ENCODE measurements at places on chromosomes 11 and 22.

- no peak for DNase-seq
Observed at GRCh38 chr11:109521571-109522086, 99.6 kb downstream of the C11orf87 start.

GRCh38 chr11:110968348-110969062, 256.3 kb upstream of the ARHGAP20 start:
- DNase-seq = no peak

GRCh38 chr11:124869856-124870387, 4.7 kb downstream of the ROBO3 start:
- no peak for DNase-seq

DNA sequence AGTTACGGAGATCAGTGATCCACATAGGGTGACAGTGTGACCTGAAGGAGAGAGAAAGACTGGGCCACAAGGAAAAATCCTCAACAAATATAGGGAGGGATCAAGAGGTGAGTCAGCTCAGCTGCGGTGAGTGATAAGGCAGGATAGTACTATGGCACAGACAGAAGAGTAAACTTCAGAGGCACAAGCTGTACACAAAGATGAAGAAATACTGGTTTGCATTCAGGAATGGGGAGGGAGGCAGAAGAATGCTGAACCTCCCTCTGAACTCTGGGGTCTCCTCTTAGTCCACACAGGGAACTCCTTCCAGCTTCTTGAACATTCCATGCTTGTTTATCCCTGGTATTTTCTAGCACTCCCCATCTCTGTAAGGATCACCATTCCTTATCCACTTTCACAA, 162.7 kb downstream of the BARX2 start:
- no peak for DNase-seq

GRCh38 chr22:39470451-39471291, 13.9 kb downstream of the MGAT3 start:
- DNase-seq = no peak

DNA sequence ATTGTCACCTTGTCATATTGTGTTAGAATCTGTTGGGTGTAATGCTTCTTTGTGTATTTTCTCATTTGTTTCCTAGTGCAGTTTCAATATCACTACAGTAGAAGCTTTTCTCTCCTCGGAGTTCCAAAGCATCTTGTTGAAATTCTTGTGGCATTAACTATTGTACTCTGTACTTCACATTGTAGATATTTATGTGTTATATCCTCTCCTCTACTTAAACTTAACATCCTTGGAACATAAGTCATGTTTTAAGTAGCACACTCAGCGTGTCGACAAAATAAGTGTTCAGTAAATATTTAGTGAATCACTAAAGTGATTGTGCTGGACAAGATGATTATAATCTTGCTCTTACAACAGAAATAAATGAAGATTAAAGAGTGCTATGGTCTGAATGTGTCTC, 201.7 kb downstream of the ARHGAP42 start:
- no peak for DNase-seq

DNA sequence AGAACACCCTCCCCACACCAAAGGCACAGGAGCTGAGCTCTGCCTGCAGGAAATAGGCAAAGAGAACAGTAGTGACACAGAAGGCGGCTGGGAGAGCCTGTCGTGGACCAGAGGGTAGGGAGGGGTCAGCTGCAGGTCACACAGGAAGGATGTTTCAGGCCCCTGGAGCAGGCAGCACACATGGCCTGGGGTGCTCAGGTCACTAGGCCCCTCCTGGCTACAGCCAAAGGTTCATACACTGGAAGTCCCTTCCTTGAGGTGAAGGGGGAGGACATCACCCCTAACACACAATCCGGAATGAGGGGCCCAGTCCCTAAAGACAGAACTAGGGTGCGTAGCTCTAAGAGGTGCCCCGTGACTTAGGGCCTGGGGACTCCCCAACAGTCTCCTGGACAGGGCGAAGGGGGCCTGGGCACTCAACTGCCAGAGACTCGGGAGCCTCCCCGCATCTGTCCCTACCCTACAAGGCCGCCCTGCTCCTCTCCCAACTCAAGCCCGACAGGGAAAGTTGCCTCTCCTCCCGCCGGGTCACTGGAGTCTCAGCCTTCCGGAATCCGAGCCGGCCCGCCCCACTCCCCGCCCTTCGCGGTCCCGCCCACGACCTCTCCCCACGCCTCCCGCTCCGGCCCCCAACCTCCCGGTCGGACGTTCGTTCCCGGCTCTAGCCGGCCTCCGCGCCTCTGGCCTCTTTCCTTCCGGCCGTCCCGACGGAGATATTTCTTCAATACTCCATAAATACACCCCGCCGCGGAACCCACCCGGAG, at the start of gene CYB5R2:
CYB5R2 (minus strand) TSS at position 541 of the 764 bp plus-strand sequence. CDS start 675 bp downstream, outside the sequence.
- DNase-seq = peak; percentile 23

DNA sequence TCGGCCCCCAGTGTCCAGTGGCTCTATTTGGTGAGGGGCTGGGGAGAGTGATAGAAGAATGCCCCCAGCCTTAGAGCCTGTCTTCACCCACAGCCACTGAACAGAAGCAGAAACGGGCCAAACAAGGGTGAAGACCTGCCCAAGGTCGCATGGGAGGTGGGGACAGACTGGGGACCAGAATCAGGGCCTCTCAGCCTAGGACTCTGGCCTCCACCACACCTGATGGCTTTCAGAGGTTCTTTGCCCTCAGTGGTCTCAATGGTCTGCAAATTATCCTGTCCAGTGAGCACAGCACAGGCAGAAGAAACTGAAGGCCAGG, 4.5 kb upstream of the MYRF start:
- no peak for DNase-seq

- DNase-seq = no peak
Observed at GRCh38 chr11:10728789-10729472, 22.1 kb upstream of the CTR9 start.

- no peak for DNase-seq
Observed at GRCh38 chr11:7319501-7319900, 67.8 kb downstream of the SYT9 start.

GRCh38 chr11:76600124-76600655, 70.4 kb downstream of the LRRC32 start:
- DNase-seq = no peak

DNA sequence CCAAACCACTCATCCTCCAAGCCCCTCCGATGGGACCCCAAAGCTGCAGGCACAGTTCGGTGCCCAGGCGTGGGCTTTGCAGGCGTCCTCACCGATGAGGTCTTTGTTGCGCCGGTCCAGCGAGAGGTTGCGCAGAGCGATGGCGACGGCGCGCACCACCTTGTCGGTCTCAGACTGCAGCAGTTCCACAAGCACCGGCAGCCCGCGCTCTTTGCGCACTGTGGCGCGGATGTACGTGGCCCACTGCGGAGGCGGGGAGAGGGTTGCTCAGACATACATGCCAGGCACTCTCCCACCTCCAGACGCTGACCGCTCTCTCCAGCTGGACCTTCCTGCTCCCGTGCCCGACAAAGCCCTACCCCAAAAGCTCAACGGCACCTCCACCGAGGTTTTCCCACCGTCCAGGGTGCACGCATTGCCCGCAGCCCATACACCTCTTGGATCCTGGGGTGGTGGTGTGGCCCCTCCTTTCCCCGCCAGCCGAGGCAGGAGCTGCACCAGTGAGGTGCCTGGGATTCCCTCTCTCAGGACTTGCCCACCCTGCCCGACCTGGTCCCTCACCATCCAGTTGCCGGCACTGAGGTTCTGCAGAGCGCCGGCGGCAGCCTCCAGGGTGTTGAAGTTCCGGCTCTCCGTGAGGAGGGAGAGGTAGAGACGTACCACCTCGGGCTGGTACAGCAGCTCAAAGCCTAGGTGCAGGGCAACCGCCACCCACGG, 32.1 kb upstream of the TXNRD2 start:
- no peak for DNase-seq

DNA sequence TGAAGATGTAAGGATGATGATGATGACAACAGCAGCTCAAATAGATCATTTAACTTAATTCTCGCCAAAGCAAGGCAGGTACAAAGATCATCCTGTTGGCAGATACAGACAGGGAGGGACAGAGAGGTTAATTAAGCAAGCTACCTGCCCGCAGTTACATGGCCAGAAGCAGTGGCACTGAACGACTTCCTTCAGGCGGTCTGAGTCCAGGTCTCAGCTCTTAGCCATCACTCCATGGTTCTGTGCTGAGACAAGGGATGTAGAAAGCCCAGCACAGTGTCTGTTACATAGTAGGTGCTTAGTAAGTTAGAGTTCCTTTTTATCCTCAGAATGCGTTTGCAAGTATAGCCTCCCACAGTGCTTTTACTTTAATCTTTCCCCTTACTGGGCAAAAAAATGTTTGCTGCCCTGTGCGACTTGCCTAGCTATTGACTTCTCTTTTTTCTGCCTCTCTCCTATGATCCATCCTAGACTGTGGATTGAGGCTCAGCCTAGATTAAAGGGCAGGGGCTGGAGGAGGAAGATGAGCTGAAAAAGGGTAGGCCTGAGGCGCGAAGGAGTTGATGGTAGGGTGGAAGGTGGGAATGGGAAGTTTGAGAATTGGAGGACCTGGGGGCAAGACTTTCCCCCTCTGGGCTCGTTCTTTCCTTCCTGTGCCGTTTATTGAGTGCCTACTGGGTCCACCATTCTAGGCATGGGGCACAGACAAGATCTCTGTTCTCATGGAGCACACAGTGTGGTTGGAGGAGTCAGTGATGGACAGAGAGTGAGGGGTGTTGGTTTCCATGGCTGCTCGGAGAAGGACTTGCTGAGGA, 108.2 kb upstream of the OR4B1 start:
- DNase-seq = no peak

DNA sequence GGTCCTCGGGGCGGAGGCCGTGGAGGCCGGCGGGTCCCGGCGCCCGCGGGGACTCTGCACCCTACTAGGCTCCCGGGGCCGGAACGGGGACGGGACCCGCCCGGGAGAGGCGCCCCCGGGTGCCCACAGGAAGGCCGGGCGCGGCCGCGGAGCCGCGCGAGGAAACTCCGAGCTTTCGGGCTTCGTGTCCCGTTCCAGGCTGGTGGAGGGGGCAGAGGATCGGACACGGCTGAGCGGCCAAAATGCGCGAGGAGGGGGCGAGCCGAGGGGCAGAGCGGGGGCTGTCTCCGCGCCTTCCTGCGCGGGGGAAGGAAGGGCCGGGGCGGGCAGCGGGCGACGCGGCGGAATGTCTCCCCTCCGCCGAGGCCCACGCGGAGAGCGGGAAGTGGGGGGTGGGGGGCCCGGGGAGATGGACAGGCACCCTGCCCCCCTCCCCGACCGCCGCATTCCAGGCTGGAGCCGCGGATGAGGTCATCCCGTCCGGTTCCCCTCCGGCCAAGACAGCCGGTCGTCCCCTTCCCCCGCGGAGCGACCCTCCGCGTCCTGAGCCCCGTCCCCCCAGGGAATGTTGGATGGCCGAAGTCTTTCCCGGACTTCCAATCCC, 430 bp downstream of the CDC42EP1 start:
- DNase-seq = no peak

GRCh38 chr11:130124096-130124495, 35.5 kb upstream of the ST14 start:
- no peak for DNase-seq

DNA sequence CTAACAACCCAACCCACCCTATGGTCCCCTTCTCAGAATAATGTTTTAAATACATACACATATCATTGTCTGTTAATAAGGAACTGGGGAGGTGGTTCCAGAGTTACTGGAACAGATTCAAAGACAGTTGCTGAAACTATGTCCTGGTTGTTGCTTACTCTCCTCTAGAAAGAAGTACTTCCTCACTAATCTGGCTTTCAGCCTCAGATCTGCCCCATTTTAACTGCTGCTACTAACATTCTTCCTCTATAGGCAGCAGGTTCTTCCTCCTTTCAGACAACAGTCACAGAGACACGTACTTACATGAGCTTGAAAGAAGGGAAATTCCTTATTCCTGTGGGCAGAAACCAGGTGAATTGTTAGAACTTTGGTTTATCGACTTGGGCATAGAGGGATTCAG, 8.1 kb upstream of the NEU3 start:
- DNase-seq = no peak

- no peak for DNase-seq
Observed at GRCh38 chr11:104630352-104630751, 267.9 kb downstream of the CASP12 start.

- no peak for DNase-seq
Observed at GRCh38 chr22:18111759-18112330, 1.2 kb downstream of the TUBA8 start.

- no peak for DNase-seq
Observed at GRCh38 chr11:134498326-134499139, 86.5 kb upstream of the B3GAT1 start.

GRCh38 chr11:118000067-118000849, 14.1 kb downstream of the IL10RA start:
- no peak for DNase-seq

DNA sequence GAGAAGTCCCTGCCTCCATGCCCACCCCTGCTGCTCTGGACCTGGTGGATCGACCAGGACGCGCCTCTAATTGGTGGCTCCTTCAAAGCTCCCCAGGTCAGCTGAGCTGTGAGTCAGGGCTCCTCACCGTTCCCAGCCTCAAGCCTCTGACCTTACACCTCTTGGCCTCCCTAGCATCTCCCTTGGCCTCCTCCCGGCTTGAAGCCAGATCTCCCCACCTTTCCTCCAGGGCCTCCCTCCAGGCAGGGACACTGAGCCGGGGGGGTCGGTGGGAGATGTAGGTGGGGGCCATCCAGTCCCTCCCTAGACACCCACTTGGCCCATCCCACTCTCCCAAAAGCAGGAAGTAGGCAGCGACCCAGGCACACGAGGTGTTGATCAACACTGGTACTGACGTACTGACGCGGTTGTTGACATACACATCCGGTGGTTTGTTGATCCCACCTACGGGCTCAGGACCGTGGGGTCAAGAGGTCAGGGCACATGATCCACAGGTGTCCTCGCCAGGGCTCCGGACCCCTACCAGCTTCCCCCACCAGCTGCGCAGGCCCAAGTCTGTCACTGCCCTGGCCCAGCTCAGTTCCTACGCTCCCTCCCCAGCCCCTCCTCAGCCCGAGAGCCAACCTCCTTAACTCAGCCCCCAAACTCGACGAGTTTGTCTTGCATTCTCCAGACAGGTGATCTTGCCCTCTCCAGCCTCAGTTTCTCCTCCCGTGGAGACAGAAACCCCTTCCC, 802 bp downstream of the ATG2A start:
- DNase-seq = peak; percentile 62

DNA sequence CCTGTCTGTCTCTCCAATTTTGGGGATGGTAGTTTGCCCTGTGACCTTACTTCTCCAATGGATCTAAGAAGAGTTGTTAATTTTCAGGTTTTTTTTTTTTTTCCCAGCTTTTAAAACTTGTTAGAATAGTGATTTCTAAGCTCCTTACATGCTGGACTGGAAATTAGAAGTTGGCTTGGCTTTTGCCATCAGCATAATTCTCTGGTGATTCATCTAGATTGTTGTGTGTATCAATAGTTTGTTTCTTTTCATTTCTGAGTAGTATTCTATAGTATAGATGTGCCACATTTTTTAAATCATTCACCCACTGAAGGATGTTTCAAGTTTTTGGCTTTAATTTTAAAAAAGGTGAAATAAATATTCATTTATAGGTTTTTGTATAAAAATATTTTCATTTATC, 51.4 kb downstream of the ADAMTS15 start:
- DNase-seq = no peak

- DNase-seq = no peak
Observed at GRCh38 chr11:120894202-120894985, 129.5 kb upstream of the TBCEL start.

DNA sequence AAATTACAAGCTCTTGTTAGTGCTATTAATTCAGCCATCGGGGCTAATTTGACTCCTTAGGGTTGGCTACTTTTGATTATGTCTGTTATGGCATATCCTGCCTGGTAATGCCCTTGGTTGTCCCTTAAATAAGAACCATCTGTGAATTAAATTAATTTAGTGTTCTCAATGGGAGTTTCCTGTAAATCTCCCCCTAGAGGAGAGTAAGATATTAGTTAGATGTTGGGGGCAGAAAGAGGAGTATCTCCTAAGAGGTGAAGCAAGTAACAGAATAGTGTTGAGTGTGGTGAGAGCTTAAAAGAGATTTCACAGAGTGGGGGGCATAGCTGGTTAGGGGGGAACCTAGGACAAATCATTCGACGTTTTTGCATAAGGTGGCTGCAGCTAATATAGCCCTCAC, 1126.9 kb downstream of the JRKL start:
- no peak for DNase-seq
